ENCODE measurements at places on chromosomes 13 and 19.
A peak's percentile ranks its signal among the peaks of the same experiment; 100 is the strongest.

DNA sequence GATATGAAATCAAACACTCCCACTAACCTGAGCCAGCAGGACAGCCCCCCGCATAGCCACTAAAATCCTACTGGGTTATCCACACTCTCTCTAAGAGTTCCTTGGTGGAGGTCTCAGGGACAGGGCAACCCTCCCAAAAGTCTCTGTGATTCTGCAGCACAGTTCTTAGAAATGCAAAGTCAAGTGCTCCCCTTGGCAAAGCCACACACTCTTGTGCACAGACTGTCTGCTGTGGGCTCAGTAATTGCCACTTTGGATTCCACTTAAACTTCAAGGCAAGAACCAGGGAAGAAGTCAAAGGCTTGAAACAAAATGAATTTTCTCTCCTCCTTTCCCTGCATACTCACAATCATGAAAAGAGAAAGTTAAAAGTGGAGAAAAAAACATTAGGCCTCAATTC lies 61.5 kb downstream of the DOCK9 start:
- no peak for DNase-seq

DNA sequence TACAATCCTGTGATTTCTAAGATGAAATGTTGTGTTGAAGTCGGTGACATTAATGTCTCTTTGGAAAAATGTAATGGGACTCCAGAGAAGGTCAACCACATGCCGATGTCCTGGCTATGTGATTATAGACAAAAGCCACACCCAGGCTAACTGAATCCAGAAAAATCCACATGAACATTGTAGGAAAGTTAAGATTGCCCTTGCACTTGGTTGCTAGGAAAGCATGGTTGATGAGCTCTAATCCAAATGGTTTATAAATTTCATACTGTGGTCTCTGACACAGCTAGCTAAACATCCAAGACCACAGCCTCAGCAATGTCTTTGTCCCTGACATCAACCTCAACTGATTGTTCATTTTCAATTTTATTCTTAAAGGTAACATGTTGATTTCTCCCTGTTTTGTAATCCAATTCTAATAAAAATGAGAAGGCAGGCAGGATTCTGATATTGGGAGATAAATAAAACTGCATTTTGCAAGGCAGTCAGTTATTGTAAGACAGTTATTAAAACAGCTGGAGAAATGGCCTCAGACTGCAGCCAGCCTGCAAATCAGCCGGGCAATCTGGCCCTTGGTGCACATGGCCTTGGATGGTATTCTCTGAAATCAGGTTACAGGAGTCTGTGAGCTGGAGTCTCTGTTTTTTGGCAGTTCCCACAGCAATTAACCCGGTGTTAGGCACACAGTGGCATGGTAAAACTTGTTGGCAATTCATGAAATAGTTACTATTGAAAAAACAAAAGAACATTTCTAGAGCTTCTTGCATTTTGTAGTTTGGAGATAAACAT lies 93.9 kb downstream of the STARD13 start:
- no peak for DNase-seq

- DNase-seq, result no peak
Measured at GRCh38 chr13:26423629-26424028, 133.9 kb upstream of the WASF3 start.

GRCh38 chr13:34637138-34637537 lies 304.9 kb upstream of the NBEA start:
- no peak for DNase-seq

DNA sequence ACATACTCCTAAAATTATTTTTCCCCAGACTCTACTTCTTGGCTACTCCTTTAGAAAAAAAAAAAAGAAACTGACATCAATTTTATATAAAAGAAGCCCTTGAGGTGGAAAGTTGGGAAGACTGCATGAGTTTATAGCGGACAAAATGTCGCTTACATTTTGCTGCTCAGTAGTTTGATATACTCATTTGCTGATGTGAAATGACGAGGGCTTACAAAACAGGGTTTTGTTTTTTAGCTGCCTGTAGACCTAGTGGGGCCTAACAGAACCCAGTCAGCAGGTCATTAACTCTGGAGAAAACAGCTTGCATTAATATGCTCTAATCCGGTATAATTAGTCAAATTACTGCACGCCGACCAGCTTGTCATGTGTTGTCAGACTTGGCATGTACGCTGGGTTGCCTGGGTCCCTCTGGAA lies 37.6 kb upstream of the MAB21L1 start:
- DNase-seq, result no peak

GRCh38 chr13:80939581-80939980 lies 598.7 kb upstream of the SPRY2 start:
- DNase-seq, result no peak

DNA sequence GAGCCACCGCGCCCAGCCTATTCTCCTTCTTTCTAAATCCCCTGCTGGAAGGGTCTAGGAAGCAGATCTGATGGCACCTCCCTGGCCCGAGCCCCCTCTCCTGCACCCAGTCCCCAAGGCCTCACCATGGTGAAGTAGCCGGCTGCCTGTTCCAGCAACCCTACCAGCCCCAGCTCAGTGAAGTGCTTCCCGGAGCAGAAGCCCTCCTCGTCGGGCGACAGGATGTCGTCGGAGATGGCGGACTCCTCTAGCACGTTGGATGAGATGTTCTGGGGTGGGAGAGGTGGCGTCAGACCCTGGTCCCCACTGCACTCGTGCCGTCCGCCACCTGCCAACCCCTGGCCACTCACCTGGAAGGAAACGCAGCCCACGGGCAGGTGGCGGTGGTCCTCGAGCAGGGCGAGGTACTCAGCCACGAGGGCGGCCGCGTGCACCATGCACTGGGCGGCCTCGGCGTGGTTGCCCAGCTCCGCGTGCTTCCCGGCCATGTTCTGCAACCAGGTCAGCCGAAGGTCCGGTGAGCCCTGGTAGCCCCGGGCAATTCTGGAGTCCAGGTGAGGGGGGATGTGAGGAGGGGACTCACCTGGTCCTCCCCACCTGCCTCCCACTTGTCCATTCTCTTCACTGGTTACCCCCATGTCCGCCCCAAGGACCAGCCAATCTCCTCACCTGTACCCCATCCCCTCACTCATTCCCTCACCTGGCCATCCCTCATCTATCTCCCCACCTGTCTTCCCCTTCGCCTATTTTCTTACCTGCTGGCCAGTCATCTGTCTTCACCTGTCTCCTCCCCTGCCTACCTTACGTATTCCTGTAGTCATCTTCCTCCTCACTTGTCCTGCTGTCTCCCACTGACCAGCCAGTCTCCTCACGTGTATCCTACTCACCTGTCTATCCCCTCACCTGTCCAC lies 11.5 kb upstream of the KANK2 start:
- peak; percentile 49 for DNase-seq

DNA sequence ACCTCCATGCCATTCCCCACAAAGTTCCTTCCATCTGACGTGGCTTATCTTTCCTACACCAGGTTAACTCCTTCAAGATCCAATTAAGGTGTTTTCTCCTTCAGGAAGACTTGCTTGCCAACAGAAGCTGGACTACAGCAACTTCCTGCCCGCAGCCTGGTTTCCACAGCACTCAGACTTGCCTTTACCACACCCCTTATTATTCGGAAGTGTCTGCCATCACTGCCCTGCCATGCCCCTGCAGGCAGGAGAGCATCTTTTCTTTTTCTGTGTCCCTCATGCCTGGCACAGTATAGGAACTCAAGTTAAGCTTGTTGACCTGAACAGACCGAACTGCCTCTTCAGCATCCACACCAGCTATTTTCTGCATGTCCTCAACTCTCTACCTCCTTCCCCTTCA lies 168.0 kb downstream of the FOXO1 start:
- no peak for DNase-seq

DNA sequence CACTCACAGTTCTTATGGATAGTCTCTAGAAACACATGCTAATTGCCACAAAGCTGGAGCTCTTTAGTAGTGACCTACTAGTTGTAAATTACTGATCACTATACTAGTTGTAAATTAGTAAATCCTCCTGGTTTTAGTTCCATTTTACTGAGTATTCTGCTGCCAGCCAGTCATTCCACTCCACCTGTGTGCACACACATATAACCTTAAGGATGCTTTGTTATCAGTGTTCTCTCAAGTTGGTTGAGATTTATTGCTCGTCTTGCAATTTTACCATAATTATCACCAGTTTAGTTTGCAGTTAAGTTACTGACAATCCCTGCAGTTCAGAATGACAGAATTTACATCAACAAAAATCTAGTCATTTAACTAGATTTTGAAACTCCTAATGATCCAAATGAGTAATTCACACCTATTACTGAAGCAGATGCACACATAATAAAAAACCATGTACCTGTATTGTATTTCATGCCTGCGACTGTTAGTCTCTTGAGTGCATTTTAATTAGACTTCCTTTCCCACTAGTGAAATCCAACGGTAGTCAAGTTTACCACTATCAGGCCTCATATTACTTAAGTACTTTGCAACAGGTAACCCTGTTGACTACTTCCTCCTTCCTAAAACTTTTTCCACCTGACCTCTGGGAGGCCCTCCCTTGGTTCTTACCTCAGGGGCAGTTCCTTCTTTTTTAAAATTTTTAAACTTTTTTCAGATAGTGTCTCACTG lies 7.6 kb downstream of the TPT1 start:
- peak; percentile 39 for DNase-seq

DNA sequence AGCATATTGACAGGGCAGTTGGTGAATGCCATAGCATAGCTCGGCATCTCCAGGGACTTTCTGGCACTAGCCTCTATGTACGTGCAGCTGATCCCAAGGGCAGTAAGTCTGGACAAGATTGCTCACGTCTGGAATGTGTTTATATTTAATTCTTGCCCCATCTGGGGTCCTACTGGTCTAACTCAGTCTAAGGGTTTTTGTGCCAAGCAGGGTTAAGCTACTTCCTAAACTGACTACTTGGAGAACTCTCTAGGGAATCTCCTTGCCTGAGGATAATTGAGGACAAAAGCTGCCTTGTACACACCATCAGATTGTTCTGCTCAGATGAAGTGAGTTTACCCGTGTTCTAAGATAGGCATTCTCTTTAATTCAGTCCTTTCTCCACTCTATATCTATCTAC lies 358.1 kb downstream of the MYO16 start:
- no peak for DNase-seq

DNA sequence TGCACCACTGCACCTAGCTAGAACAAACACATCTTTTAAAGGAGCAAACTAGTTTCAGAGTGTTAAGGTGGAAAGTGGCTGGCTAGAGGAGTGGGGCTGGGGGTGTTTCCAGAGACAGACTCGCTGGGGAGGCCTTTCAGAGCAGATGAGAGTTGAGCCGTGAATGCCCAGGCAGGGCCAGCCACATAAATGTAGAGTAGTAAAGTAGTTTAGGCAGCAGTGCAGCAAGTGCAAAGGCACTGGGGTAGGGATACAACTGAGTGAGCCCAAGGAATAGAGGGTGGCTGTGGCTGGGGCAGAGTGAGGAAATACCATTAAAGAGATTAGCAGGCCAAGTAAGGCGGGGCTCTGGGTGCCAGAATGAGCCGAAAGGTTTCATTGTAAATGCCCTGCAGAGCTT lies 72.0 kb downstream of the ALOX5AP start:
- no peak for DNase-seq

- DNase-seq, result no peak
Measured at GRCh38 chr13:100131863-100132574, 43.1 kb downstream of the PCCA start.

- DNase-seq, result no peak
Measured at GRCh38 chr13:60562096-60562780, 165.2 kb downstream of the TDRD3 start.

DNA sequence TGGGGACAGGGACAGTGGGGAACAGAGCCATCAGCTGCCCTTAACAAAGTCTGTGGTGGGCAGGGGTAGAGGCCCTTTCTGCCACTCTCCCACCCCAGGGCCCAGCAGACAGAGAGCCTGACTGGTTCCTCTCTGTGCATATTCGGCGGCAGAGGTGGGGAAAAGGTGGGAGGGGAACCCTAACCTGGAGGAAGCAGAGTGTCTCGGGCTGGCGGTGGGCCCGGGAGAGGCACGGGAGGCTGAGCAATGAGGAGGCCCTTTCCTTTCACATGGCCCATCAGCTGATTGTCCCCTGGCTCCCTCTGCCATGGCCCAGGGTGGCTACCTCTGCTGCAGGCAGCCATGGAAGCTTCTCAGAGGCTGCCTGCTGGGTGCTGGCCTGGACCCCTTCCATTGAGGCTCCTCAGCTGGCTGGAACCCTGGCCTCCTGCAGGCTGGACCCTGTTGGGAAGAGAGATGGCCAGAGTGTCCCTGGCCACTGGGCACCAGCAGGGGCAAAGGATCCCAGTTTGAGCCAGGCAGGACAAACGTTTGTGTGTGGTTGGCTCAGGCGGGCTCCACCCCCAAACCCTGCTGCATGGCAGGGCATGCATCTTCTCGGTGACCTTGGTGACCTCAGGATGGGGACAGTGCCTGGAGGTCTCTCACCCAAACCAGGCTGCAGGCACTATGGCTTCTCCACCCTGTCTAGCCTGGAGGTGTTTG lies 202.8 kb upstream of the ZNF536 start:
- DNase-seq, result no peak

DNA sequence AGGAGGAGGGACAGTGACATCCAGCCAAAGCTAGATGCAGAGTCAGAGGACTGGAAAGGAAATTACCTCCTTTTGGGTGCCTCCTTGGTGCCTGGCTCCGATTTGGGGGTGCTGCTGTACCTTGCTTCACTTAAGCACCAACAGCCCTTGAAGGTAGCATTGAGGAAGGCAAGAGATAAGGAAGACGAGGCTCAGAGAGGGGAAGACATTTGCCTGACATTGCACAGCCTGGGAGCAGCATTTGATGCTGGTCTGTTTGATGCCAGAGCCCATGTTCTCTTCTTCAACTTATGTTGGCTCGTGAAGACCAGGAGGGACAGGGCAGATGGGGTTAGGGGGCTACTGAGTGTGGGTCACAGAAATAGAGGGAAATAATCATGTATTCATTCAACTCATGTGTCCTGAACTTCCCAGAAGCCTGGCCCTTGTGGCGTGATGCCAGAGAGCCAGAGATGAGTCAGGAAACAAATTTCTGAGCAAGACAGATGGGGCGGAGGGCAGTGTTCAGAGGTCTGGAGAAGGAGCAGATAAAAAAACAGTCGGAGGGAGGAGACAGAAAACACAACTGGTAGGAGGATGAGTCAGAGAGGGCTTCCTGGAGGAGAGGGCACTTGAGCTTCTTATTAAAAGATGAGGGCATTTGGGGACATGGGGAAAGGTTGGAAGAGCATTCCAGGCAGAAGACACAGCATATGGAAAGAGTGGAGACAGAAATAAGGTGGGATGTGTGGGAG lies 3.0 kb upstream of the C19orf81 start:
- no peak for DNase-seq

DNA sequence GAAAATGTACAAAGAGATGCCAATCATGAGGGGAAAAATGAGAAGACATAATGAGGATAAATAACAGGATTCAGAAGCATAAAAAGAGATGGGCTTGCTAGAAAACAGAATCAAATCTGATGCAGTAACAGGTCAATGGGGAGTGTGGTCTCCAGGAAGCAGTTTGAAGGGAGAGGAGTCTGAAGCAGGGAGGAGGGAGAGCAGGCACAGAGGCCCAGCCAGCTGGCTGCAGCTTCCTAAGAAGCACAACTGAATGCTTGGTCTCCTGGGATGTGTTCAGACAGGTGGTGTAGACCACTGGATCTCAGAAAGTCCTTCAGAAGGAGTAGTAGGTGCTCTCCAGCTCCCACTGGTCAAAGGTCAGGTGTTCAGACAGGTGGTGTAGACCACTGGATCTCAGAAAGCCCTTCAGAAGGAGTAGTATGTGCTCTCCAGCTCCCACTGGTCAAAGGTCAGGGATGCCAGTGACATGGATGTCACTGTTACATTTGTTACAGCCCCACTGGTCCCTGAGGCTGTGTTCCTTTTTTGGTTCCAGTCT lies 68.3 kb upstream of the UBAC2 start:
- DNase-seq, result no peak

All from NAMALWA (cell line).